Subcutaneous adipose tissue (tissue), 4 donors: ENCODE measurements at places on chromosomes 2 and 18. TPM values are rescaled to one million over a fixed set of nuclear protein-coding genes. Genes with fewer than 3 reads are reported as not detected.

The STRN gene
- 28.8 TPM for total RNA-seq

The ACVR1C gene
- total RNA-seq: 63.1 TPM

The CAPN14 gene
- not detected for total RNA-seq

The GPR75 gene
- total RNA-seq: 2.3 TPM

The TBC1D8 gene
- 30.8 TPM for total RNA-seq

The CCL20 gene
- total RNA-seq: not detected

The ACMSD gene
- total RNA-seq: not detected

The FKBP7 gene
- total RNA-seq: 19.6 TPM

The ZNF396 gene
- 2.3 TPM for total RNA-seq

The SCYGR2 gene
- not detected for total RNA-seq

The TUBA3E gene
- not detected for total RNA-seq

The LRRC30 gene
- total RNA-seq: not detected

The PELI1 gene
- 58.5 TPM for total RNA-seq

The TET3 gene
- total RNA-seq: 5.8 TPM

The MC5R gene
- total RNA-seq: not detected

The CCDC121 gene
- 2.5 TPM for total RNA-seq

The RAD51AP2 gene
- not detected for total RNA-seq

The TMEM178A gene
- total RNA-seq: 6.2 TPM

The CNGA3 gene
- not detected for total RNA-seq

The OXER1 gene
- total RNA-seq: 0.82 TPM

The RAB6C gene
- total RNA-seq: not detected

The KRCC1 gene
- 57.3 TPM for total RNA-seq

The PRKAG3 gene
- not detected for total RNA-seq

The KCMF1 gene
- 69.9 TPM for total RNA-seq

The TUBA4B gene
- total RNA-seq: not detected

The GPR35 gene
- 0.44 TPM for total RNA-seq

The KCNIP3 gene
- 5.4 TPM for total RNA-seq

The HOXD8 gene
- total RNA-seq: 24.5 TPM

The MALL gene
- total RNA-seq: 7.2 TPM

The LRP2 gene
- total RNA-seq: 0.65 TPM

The UGT1A8 gene
- total RNA-seq: not detected

The SCTR gene
- total RNA-seq: not detected

The C2orf15 gene
- 0.44 TPM for total RNA-seq

The TSN gene
- 38.3 TPM for total RNA-seq

The SIX3 gene
- not detected for total RNA-seq
